Activated CD8-positive, alpha-beta T cell treated with anti-CD3 and anti-CD28 coated beads for 36 hours (primary cell): ENCODE measurements at places on chromosomes 11 and 22.

GRCh38 chr11:35712533-35712932 is 50.0 kb downstream of the TRIM44 start:
- DNase-seq = no peak

- no peak for DNase-seq
Measured at GRCh38 chr11:118674082-118674435, 5.4 kb downstream of the TREH start.

DNA sequence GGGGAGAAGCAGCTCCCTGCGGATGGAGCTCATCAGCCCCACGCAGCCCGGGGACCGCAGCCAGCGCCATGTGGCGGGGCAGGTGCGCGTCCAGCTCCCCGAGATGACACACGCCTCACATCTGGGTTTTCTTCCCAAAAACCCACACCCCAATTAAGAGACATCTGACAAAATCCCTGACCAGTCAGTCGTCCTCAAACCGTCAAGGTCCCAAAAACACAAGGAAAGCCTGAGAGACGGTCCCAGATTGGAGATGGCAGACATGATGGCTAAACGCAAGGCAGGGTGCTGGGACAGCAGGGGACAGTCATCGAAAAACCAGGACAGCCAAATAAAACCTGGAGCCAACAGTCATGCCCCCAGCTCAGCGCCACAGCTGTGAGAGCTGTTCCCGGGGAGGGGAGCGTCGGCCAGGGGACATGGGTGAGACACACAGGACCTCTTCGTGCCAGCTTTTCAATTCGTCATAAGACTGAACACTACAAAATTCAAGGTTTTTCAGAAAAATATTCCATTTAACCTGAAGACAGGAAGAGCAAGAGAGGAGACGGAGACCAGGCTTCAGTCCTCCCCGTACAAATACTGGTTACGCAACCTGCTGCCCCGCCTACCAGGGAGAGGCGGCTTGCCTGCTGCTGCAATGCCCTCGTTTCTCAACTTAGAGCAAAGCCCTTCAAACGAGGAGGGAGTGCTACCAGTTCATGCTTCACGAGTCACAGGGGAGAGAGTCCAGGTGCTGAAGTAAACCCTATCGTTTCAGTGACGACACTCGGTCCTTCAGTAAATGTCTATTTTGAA is 10.5 kb downstream of the TOLLIP start:
- DNase-seq = no peak

GRCh38 chr11:62707277-62707861 is at the start of the genes BSCL2 and GNG3:
Gene BSCL2, minus strand, starts transcription at chr11:62707424. Its CDS starts 229 bp downstream, at chr11:62707195.
Gene GNG3, plus strand, starts transcription at chr11:62707676. Its CDS starts 620 bp downstream, at chr11:62708296.
- peak; percentile 21 for DNase-seq

DNA sequence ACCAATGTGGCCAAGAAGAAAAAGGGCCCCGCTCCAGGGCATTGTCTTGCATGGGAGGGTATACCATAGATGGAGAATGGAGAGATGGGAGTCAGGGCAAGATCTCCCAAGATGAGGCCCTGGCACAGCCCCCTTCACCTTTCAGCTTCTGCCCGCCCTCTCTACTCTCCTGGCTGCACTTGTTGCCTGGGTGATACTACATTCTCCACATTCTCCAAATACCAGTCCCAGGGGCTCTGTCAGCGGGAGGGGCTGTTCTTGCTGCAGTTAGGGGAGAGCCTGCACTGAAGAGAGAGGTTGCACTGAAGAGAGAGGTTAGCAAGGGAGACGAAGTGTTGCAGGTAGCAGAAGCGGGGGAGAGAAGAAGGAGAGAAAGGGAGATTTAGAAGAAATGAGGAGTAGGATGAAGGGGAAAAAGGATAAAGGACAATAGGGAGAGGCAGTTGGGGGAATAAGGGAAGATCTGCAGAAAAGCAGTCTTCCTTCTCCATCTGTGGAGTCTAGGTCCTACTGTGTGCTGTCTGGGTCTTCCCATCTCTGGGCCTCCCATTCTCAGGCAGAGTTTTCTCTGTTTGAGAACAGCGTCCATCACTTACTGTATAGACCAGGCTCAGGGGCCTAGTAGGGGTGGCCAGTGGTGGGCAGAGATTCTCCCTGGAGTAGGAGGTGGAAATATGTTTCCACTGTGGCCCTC is 8.0 kb downstream of the PHLDB1 start:
- no peak for DNase-seq

DNA sequence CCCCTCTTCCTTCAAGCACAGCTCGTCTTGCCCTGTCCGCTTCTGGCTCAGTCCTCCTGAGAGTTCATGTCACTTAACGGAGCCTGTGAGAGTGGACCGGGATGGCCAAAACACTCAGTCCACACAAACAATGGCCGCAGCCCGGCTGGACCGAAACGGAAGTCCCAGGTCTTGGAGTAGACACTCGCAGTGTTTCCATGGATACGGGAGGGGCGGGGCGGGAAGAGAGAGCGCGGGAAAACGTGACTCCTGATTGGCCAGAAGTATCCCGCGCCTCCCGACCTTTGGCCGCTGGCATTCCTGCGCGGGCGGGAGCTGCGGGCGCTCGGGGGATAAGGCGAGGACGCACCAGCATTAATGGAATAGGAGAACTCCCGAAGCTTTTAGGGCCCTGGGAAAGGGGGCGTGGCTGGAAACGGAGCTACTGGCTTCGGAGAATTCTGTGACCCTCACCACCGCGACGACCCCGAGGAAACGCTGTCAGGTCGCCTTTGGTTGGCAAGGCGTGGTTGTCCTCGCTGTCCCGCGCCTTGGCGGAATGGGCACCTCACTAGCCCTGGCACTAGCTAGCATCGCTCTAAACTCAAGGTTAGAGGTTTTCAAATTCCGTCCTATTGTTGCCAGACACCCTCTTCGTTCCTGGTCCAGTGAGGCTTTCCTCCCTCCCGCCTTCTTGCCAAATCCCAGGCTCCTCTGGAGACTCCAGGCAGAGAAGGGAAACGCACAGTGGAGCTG is at the start of the genes NLRP14 and ZNF214:
Gene NLRP14 (plus strand): TSS at position 297 of the 735 bp plus-strand sequence. CDS start 18,108 bp downstream, outside the sequence.
Gene ZNF214 (minus strand): TSS at position 164 of the 735 bp plus-strand sequence. CDS start 17,511 bp downstream, outside the sequence.
- no peak for DNase-seq

- DNase-seq = no peak
Measured at GRCh38 chr22:38088629-38089473, 4.9 kb upstream of the SLC16A8 start.

GRCh38 chr22:26589845-26590736 is at the start of gene TPST2:
Gene TPST2, minus strand, starts transcription at chr22:26590132. Its CDS starts 48,502 bp downstream, at chr22:26541630.
- DNase-seq = peak; percentile 72

DNA sequence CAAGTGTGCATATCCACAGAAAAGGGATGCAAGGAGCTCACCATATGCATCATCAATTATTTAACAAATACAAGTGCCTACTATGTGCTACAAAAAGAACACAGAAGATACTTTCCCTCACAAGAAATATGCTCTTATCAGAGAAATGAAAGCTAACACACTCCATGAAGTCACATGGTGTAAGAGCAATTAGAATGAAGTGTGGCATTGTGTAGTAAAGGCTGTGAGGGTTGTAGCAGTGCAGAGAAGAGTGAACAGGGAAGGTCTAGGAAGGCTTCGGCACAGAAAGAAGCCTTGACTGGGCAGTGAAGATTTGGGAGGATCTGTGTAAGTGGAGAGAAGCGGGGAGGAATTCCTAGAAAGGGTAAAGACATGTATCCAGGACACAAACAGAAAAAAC is 22.5 kb downstream of the PPP2R1B start:
- DNase-seq = no peak

DNA sequence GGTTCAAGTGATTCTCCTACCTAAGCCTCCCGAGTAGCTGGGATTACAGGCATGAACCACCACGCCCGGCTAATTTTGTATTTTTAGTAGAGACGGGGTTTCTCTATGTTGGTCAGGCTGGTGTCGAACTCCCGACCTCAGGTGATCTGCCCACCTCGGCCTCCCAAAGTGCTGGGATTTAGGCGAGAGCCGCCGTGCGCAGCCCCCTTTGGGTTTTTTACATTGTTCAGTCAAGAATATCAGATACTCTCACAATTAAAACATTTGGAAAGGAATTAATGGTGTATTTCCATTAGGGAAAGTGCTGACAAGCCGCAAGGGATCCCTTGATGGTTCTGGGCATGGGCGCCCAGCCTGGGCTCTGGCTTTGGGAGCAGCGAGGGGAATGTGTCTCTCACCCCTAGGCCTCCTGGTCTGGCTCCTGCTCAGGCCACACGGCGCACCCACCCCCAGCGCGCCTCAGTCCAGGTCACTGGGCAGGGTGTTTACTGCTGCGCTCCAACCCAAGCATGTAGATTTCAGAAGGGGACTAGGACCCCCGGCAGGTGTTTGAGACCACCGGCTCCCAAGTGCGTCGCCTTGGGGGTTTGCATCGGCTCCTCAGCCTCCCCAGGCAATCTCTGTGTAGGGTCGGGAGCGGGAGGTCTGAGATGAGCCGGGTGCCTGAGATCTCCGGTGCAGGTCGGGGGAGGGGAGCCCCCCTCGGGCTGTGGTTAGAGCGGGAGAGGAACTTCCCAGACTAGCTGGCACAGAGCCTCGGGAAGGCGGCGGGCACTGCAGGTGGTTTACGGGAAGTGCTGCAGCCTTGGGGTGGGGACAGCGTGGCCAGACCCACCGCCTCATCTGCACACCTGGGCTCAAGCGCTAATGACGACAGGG is 809 bp upstream of the IRF7 start:
- DNase-seq = no peak

DNA sequence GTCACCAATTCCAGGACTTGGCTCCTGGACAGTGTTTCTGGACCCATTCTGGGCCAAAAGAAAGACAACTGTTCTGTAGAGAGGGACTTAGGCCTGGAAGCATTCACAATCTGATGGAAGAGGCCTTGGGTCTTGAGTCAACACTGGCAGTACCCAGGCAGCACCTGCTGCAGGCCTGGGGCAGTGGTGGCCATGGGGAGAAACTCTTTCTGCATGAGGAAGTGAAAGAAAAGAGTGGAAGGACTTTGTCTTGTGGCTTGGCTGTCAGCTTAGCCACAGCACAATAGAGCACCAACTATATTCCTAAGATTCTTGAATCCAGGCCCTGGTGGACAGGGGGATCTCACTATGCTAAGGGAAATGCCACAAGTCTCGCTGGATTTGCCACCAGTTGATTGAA is 70.6 kb downstream of the CTSC start:
- no peak for DNase-seq

DNA sequence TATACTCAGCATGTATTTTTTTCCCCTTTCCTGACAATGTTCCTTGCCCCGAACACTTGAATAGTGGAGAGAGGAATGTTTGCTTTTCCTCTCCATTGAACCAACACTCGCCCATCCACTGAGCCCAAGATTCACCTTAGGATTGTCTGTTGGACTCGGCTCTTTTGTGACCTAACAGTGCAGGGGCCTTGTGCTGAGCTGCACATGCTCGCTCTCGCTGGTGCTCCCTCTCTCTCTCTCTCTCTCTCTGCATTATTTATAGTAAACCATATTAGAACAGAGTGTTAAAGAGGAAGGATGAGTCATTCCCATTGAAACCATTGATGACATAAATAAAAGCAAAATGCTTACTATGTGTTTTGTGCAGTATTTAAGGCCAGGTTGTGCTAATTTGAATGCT is 20.7 kb downstream of the ZBTB16 start:
- no peak for DNase-seq

GRCh38 chr11:20056109-20056949 is 103.9 kb downstream of the DBX1 start:
- DNase-seq = no peak

DNA sequence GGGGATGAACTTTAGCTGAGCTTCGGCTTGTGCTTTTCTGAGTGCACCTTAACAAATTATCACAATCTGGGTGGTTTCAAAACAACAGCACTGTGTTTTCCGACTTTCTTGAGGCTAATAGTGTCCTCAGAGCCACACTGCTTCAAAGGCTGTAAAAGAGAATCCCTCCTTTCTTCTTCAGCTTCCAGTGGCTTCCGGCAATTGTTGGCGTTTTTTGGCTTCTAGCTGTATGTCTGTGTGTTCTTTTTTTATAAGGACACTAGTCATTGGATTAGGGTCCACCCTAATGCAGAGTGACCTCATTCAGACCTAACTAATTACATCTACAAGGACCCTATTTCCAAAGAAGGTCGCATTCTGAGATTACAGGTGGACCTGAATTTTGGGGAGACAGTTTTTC is 30.6 kb downstream of the KIAA1671 start:
- no peak for DNase-seq

DNA sequence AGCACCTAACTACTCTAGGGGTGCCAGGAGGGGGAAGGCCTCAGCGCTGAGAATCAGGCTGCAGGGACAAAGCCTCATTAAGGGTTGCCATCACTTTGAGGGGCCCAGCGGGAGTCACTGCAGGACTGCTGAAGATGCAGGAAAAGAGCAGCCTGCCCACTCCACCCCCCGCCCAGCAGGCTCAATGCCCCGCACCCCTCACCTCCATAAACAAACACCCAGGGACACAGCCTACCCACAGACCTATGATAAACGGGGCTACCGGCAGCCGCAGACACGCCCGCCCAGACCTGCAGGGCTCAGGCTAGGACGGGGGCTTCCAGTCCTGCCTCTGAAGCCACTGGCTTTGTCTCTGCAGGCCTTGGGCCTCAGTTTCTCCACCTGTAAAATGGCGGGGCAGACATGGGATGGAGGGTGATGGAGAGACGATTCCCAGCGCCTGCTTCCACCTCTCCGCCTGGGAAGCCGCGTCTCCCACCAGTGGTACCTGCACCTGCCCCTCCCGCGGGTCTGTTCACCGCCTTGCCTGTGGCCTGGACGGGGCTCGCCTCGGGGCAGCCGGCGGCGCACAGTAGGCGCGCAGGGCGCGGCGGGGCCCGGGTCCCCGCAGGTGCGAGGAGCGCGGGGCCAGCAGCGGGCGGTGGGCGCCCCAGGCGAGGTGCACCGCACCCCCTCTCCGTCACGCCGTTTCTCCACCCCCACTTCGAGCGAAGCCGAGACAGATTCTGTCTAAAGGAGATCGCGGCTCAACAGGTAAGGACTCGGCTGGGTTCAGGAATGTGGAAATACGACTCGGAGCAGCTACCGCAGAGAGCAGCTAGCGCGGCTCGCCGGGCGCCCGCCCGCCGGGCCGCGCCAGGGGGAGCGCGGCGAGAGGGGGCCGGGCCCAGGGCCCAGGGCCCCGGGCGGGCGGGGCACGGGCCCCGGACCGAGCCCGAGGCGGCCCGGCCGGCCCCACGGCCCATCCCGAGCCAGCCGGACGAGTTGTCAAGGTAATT is 1.5 kb downstream of the WNT7B start:
- DNase-seq = no peak

DNA sequence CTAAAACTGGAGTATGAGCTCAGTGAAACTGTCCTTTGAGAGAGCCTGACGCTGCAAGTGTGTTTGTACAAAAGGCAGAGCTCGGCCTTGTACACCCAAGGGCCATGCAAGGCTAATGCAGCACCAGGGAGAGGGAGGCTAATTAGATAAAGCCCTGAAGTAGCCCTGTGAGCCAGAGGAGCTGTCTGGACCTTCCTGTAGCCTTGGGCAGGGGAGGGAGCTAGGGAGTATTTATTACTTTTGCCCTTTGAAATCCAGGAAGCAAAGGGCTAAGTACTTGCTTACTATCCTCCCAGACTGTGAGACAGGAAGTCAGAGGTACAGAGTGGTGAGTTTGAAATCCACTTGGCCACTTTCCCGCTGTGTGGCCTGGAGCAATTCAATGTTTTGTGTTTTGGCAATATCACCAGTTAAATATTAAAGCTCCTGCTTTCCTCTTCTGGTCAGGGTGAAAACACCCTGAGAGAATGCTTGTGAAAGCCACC is 10.2 kb upstream of the LDHA start:
- no peak for DNase-seq

GRCh38 chr22:19150482-19151328 is 613 bp upstream of the GSC2 start:
- DNase-seq = no peak
